ENCODE measurements at places on chromosomes 5 and 9.

DNA sequence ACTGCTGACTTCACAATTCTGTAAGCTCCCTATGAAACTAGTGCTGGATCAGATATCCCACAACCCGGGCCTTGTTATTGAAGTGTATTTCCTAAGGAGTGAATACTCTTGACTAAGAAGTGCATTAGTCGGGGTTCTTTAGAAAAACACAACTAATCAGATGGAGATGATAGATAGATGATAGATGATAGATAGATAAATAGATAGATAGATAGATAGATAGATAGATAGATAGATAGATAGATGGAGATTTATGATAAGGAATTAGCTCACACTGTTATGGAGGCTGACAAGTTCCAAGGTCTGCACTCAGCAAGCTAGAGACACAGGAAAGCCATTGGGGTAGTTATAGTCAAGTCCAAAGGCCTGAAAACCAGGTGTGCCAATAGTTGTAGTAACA lies 214.6 kb upstream of the COX7C start:
- DNase-seq: no peak

DNA sequence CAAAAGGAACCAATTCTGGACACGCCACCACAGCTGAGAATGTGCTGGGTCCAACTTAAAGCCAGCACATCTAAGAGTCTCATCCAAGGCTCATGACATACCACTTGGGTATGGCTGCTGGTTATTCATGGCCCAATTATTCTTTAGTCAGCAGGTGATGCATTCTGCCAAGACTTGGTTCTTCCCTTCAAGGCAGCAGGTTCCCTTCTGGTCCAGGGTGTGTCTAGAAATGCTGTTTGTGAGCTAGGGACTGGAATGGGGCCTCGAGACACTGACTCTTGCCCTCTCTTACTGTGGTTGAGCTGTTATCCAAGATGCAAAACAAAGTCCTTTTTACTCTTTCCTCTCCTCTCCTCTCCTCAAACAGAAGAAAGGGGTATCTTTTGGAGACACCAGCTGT lies 522.6 kb downstream of the HINT1 start:
- no peak for DNase-seq

DNA sequence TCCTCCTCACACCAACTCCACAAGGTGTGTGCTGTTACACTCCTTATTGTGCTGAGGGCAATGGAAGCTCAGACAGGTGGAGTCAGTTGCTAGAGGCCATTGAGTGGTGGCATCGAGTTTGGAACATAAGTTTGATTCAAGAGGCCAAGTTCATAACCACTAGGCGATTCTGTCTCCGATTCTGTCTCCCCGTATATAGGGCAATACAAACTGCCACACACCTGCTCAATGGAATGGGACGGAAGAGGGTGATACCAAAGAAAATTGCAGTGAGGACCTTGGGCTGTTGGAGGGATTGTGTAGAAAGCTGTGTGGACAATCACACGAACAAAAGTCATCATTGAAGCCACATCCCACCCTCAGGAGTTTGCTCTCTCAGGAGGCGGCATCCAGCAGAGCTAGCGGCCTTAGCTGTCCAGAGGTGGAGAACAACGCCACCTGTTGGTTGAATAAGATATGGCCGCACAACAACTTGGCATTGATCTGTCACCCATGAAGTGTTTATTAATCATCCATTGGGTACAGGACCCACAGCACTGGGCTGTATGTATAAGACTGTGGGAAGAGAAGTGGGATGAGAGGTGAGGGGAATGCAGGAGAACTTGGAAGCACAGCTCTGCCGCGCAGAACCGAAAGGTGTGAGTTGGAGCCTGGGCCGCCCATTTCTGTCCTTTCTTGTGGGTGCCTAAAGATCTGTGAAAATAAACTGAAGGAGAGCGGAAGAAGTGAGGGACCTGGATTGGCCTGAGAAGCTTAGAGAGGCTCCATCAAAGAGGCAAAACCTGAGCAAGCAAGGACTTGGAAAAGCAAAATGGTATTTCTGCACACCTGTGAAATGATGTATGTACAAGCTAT lies 16.1 kb upstream of the NEUROG1 start:
- peak; percentile 76 for DNase-seq

DNA sequence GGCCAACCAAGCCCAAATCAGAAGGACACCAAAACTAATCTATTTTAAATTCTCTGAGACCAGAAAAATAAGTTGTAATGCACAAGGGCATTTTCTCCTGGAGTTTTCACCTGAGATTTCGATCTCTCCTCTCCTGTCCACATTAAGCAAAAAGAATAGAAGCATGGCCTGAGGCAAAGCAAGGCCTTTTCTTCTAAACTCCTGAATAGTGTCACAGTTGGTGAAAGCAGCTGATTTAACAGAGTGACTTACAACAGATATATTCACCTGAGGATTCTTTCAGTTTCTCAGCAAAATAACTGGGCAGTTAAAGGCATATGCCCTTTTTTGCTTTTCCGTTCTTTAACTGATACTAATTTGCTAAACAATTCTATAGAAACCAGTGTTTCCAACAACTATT lies 547.7 kb downstream of the EFNA5 start:
- no peak for DNase-seq

DNA sequence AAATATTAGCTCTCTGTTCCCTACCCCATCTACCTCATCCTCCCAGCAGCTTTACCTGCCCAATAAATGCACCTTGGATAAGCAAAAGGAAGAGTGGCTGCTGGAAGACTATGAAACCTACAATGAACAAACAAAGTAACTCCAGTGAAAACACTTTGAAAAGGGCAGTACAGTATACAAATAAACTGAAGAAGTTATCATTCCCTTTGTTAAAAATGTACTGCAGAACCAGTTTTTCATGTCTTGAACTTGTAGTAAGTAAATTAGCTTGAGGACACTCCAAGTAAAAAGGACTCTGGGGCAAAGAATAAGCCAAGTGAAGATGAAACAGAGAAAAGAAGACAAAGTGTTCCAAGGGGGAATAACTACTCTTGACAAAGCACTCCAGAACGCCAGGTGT lies 457.1 kb downstream of the DTWD2 start:
- no peak for DNase-seq

GRCh38 chr5:78554670-78555069 lies 93.9 kb downstream of the LHFPL2 start:
- DNase-seq: no peak

All from GM20000 (cell line).